Muscle of leg (tissue), 16 donors: ENCODE measurements at places on chromosomes 13 and 19.
A peak's percentile ranks its signal among the peaks of the same experiment; 100 is the strongest.

DNA sequence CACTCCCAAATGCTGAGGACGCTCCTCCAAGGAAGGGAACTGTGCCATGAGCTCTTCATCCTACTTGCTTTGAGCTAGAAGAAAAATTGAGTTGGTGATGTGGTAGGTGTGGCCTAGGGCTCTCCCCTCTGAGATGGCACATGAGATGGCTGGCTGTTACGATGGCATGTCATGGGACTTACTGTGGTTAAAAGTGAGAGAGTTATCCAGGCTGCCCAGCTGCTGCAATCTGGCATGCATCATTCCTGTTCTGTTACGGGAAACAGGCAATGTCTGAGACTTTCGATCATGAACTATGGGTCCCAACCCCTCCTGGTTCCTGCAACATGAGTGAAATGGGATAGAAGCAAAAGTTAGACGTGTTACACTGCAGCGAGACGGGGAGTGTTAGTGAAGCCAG, 93.3 kb upstream of the SLC15A1 start:
- H3K27ac ChIP-seq, result peak overlapping the region; percentile 66
- H3K4me1 ChIP-seq, result peaks cover 17% of the 10 kb centered on the region
- H3K27me3 ChIP-seq, result no peaks in the 10 kb centered on the region

GRCh38 chr13:96075953-96076543, 13.9 kb upstream of the HS6ST3 start:
- H3K36me3 ChIP-seq, result no peaks in the 10 kb centered on the region
- peak; percentile 15 for DNase-seq
- no peaks in the 10 kb centered on the region for H3K4me1 ChIP-seq
- no peak overlapping the region for H3K4me3 ChIP-seq
- peaks cover 6% of the 10 kb centered on the region for H3K27me3 ChIP-seq

GRCh38 chr13:77749344-77749880, 51.9 kb downstream of the SLAIN1 start:
- H3K4me3 ChIP-seq, result no peak overlapping the region
- H3K4me1 ChIP-seq, result no peaks in the 10 kb centered on the region
- no peak overlapping the region for H3K27ac ChIP-seq
- no peak for DNase-seq
- peaks cover 2% of the 10 kb centered on the region for H3K36me3 ChIP-seq

DNA sequence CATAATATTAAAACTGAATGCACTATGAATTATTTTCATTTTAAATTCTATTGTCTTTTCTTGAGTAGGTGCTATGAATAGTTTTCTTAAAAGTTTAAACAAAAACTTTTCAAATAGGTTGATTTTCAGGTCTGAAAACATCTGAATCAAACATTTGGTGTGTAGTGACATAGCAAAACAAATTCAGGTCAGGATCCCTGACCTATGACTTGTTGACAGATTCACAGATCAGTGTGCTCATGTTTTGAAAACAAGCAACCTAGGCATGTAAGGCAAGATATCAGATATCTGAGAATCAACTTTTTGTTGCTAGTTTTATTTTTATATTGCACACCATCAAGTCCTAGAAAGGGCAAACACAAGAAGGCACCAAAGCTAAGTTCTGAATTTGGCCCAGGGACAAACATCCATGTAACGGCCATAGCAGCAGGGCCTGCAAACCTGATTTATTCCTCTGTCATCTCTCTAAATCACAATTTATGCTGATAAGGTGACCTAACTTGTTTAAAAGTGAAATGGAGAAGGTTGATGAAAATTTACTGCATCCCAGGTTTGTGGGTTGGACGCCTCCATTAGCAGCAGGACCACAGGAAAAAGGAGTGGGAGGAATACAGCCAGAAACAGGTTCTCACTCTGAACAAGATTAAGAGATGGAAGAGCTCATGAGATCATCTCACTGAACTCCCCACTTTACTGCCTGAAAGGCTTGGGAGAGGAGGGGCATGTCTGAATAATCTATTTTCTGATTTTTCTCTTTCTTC, 337.7 kb downstream of the KCNRG start:
- H3K4me1 ChIP-seq, result peaks cover 16% of the 10 kb centered on the region
- no peaks in the 10 kb centered on the region for H3K27me3 ChIP-seq
- H3K36me3 ChIP-seq, result no peaks in the 10 kb centered on the region
- no peak overlapping the region for H3K27ac ChIP-seq
- no peak overlapping the region for H3K4me3 ChIP-seq

- no peak overlapping the region for H3K27ac ChIP-seq
- no peaks in the 10 kb centered on the region for H3K27me3 ChIP-seq
- H3K4me1 ChIP-seq, result peaks cover 19% of the 10 kb centered on the region
- no peaks in the 10 kb centered on the region for H3K36me3 ChIP-seq
- H3K4me3 ChIP-seq, result no peak overlapping the region
Measured at GRCh38 chr13:75785130-75785529, 149.0 kb downstream of the LMO7 start.

- H3K4me3 ChIP-seq, result no peak overlapping the region
- no peaks in the 10 kb centered on the region for H3K4me1 ChIP-seq
- no peak overlapping the region for H3K27ac ChIP-seq
- no peak for DNase-seq
- peaks cover 38% of the 10 kb centered on the region for H3K36me3 ChIP-seq
Measured at GRCh38 chr13:77176350-77176749, 149.4 kb upstream of the FBXL3 start.

- H3K36me3 ChIP-seq, result no peaks in the 10 kb centered on the region
- DNase-seq, result no peak
- H3K27me3 ChIP-seq, result no peaks in the 10 kb centered on the region
- no peaks in the 10 kb centered on the region for H3K4me1 ChIP-seq
- no peak overlapping the region for H3K27ac ChIP-seq
Measured at GRCh38 chr19:27652281-27652680, 1560.7 kb downstream of the UQCRFS1 start.

GRCh38 chr19:2663920-2664571, 38.4 kb downstream of the GNG7 start:
- H3K36me3 ChIP-seq, result no peaks in the 10 kb centered on the region
- H3K4me1 ChIP-seq, result no peaks in the 10 kb centered on the region
- no peak overlapping the region for H3K4me3 ChIP-seq
- DNase-seq, result no peak

GRCh38 chr19:6276447-6276846, 3.3 kb downstream of the MLLT1 start:
- DNase-seq, result peak; percentile 38
- H3K4me1 ChIP-seq, result peaks cover 79% of the 10 kb centered on the region
- H3K27me3 ChIP-seq, result no peaks in the 10 kb centered on the region
- no peak overlapping the region for H3K4me3 ChIP-seq

DNA sequence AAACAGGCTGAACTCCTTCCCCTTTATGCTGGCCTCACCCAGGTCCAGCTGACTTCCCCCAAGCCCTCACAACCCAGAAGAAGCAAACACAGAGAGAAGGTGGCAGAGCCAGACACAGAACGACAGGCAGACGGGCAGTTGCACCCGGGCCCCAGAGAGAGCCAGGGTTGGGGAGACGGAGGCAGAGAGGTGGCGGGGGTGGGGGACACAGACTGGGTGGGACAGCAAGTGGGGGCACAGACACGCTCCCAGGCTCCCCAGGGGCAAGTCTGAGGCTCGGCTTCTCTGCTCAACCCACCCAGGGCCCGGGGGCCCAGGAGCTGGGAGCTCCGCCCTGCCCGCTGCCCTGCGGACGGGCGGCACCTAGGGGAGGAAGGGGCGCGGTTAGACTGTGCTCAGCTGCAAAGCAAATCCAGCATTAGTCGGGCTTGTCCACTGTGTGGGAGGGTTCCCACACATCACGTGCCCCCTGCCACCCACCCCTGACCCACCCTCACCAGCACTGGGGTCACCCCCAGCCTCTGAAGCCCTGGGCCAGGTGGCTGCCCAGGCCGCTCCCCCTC, 31.3 kb upstream of the ASF1B start:
- H3K27me3 ChIP-seq, result no peaks in the 10 kb centered on the region
- peaks cover 38% of the 10 kb centered on the region for H3K4me1 ChIP-seq

GRCh38 chr13:109312399-109312798, 474.0 kb downstream of the IRS2 start:
- no peaks in the 10 kb centered on the region for H3K4me1 ChIP-seq
- H3K27me3 ChIP-seq, result no peaks in the 10 kb centered on the region
- no peaks in the 10 kb centered on the region for H3K36me3 ChIP-seq
- no peak for DNase-seq

GRCh38 chr19:35514282-35514809, 897 bp upstream of the DMKN start:
- no peak overlapping the region for H3K27ac ChIP-seq
- H3K4me3 ChIP-seq, result no peak overlapping the region
- no peaks in the 10 kb centered on the region for H3K36me3 ChIP-seq
- DNase-seq, result no peak
- H3K27me3 ChIP-seq, result peaks cover 51% of the 10 kb centered on the region
- peaks cover 17% of the 10 kb centered on the region for H3K4me1 ChIP-seq

GRCh38 chr13:83765796-83766195, 116.5 kb downstream of the SLITRK1 start:
- no peaks in the 10 kb centered on the region for H3K27me3 ChIP-seq
- H3K4me3 ChIP-seq, result no peak overlapping the region
- DNase-seq, result peak; percentile 25

DNA sequence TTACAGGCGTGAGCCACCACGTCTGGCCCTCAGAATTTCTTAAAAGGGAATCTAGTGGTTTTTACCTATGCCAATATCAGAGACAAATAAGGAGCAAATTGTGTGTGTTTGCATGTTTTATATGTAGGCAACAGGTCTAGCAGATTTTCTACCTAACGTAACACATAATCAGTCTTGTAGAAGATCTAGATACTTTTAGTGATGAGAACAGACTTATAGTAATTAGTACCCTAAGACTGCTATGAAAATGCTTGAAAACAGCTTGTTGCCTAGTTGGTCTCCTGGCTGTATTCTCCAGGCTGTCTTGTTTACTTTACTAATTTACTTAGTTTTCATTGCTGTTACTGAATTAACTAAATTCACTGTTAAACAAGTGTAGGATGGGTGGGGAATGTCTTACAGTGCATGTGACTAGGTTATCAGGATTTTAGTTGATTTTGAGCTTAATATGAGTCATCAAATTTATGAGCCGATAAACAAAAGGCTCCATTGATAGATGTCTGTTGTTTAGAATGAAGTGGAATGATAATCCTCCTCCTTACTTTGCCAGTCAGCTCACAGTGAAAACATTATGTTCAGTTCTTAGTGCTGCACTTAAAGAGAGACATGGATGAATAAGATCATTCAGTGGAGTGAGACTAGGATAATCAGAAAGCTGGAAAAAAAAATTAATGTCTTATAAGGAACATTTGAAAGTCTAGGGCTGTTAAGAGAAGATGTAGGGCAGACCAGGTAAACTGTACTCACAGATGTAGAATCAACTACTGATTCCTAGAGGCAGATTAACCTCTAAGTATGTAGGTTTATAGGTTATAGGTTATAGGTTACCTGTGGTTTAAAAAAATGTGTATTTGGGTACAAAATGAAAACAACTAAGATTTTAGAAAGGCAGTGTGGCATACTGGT, 22.4 kb downstream of the GTF2F2 start:
- H3K27ac ChIP-seq, result no peak overlapping the region
- peaks cover 12% of the 10 kb centered on the region for H3K36me3 ChIP-seq
- H3K4me3 ChIP-seq, result no peak overlapping the region
- no peak for DNase-seq
- H3K27me3 ChIP-seq, result no peaks in the 10 kb centered on the region
- no peaks in the 10 kb centered on the region for H3K4me1 ChIP-seq

GRCh38 chr19:54551293-54551692, 22.3 kb upstream of the LILRA2 start:
- no peak for DNase-seq
- no peak overlapping the region for H3K4me3 ChIP-seq
- no peaks in the 10 kb centered on the region for H3K4me1 ChIP-seq
- H3K36me3 ChIP-seq, result no peaks in the 10 kb centered on the region

DNA sequence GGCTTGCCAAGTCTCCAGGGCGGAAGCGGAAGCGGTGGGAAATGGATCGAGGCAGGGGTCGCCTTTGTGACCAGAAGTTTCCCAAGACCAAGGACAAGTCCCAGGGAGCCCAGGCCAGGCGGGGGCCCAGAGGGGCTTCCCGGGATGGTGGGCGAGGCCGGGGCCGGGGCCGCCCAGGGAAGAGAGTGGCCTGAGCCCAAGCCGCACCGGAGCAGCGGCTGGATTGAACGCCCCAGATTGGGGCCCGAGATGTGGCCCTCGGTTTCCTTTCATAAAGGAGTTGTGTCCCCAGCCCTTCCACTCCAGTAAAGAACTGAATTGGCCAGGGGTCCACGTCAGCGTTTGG, 548 bp upstream of the P2RY11 start:
- peaks cover 63% of the 10 kb centered on the region for H3K36me3 ChIP-seq
- H3K4me1 ChIP-seq, result peaks cover 16% of the 10 kb centered on the region
- no peak overlapping the region for H3K4me3 ChIP-seq
- no peak overlapping the region for H3K27ac ChIP-seq
- no peaks in the 10 kb centered on the region for H3K27me3 ChIP-seq

DNA sequence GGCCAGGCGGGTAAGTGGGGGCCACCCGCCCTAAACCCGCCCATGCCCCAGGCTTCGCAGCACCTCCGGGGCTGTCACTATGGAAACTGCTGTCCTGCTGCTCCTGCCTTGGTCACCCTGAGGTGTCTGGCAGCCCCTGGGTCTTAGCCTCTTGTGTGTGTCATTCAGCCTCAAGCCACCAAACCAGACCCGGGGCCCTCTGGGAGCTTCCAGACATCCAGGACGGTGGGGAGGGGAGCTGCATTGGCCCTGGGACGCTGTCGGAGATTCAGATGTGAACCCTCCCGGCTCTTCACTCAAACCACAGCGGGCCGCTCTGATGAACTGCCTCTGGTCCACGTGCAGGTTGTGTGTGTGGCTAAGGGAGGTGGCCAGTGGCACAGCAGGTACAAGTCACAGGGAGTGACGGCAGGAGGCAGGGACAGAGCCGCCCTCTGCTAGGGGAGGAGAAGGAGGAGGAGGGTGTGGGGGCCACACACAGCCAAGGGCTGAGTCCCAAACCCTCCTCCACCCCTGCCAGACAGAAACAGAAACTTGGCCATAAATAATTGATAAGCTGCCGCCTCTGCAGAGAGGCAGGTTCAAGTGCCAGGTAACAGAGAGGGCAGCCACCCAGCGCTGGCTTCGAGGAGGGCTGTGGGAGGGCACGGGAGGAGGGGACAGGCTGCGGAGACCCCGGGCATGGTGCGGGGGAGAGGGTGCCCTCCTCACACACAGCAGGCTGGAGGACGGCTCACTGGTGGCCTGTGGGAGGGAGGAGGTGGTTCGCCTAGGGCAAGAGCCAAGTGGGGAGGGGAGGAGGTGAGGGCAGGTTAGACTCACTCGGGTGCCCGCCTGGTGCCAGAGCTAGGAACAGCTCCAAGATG, 8.0 kb downstream of the NANOS3 start:
- no peak overlapping the region for H3K4me3 ChIP-seq
- peaks cover 37% of the 10 kb centered on the region for H3K4me1 ChIP-seq
- no peaks in the 10 kb centered on the region for H3K36me3 ChIP-seq
- no peak overlapping the region for H3K27ac ChIP-seq
